ENCODE measurements at places on chromosomes 12 and 14. TPM values are rescaled to one million over a fixed set of nuclear protein-coding genes. Genes with fewer than 3 reads are reported as not detected.

GRCh38 chr12:69469854-69470188 lies 367 bp upstream of the FRS2 start:
- no peak for DNase-seq
- H3K36me3 ChIP-seq, result no peaks in the 10 kb centered on the region
- H3K4me1 ChIP-seq, result peaks cover 51% of the 10 kb centered on the region
- H3K27ac ChIP-seq, result peak overlapping the region; percentile 94
- peak overlapping the region; percentile 90 for H3K4me3 ChIP-seq

GRCh38 chr12:82838131-82838551 lies 151.4 kb downstream of the TMTC2 start:
- DNase-seq, result no peak
- H3K27ac ChIP-seq, result no peak overlapping the region
- H3K27me3 ChIP-seq, result no peaks in the 10 kb centered on the region
- no peaks in the 10 kb centered on the region for H3K4me1 ChIP-seq
- no peaks in the 10 kb centered on the region for H3K36me3 ChIP-seq

DNA sequence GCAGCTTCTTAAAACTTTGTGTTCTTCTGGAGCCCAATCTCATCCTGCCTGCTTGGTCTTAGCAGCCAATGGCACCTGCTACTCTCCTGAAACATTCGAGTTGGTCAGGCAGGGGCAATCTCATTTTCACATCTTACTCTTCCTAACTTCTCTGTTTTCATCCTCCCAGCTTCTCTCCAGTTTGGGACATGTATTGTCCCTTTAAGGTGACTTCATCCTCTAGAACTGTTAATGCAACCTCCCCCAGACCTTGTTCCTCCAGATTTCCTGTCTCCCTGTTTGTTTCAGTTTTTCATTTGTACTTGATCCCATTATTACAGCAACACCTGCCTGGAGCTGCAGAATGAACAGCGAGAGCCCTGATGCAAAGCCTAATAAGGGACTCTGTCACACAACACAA lies 31.3 kb downstream of the SERPINA11 start:
- no peak overlapping the region for H3K27ac ChIP-seq
- no peak for DNase-seq
- no peaks in the 10 kb centered on the region for H3K4me1 ChIP-seq
- no peaks in the 10 kb centered on the region for H3K27me3 ChIP-seq
- H3K4me3 ChIP-seq, result no peak overlapping the region
- H3K36me3 ChIP-seq, result no peaks in the 10 kb centered on the region

GRCh38 chr14:59890676-59891075 lies 20.1 kb upstream of the RTN1 start:
- no peak overlapping the region for H3K27ac ChIP-seq
- peaks cover 2% of the 10 kb centered on the region for H3K27me3 ChIP-seq
- H3K4me3 ChIP-seq, result no peak overlapping the region
- H3K36me3 ChIP-seq, result no peaks in the 10 kb centered on the region
- no peaks in the 10 kb centered on the region for H3K4me1 ChIP-seq

- no peaks in the 10 kb centered on the region for H3K27me3 ChIP-seq
- DNase-seq, result no peak
- H3K4me3 ChIP-seq, result peak overlapping the region; percentile 92
- peak overlapping the region; percentile 95 for H3K27ac ChIP-seq
- no peaks in the 10 kb centered on the region for H3K36me3 ChIP-seq
- H3K4me1 ChIP-seq, result peaks cover 71% of the 10 kb centered on the region
Measured at GRCh38 chr12:6955108-6956020, 4.2 kb downstream of the PTPN6 start.

DNA sequence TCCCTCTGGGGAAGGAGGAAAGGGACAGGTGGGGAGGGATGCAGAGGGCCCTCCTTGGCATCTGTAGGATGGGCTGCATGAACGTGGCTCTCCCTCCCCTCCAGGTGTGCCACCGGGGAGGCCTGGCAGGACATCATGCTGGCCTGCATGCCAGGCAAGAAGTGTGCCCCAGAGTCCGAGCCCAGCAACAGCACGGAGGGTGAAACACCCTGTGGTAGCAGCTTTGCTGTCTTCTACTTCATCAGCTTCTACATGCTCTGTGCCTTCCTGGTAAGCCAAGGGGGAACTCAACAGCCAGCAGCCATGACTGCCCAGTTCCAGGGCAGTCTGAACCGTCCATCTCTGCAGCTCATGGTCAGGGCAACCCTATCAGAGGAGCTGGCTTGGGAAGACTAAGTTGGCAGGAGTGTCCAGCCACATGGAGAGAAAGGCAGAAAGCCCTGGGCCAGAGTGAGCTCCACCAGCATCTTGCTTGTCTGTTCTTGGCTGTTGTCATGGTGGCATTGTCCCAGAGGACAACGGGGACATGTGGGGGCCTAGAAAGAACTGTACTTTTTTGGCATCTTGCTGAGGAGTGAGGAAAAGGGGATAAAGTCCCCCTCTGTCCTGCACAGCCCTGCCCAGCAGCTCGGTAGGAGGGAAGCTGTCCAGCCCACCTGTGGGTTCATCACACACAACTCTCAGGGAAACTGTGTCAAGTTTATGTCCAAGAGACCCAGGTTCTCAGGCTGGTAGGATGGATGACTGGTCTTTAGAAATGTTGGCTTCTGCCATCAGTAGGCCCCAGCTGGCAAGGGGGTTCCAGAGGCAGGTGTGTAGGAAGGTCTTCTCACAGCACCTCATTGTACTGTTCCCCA lies 129.8 kb upstream of the FKBP4 start:
- H3K27ac ChIP-seq, result no peak overlapping the region
- no peaks in the 10 kb centered on the region for H3K36me3 ChIP-seq
- H3K27me3 ChIP-seq, result no peaks in the 10 kb centered on the region
- H3K4me3 ChIP-seq, result no peak overlapping the region
- no peaks in the 10 kb centered on the region for H3K4me1 ChIP-seq

GRCh38 chr12:118135788-118136558 lies at the start of gene PEBP1:
TSS of gene PEBP1 (plus strand) at chr12:118136124. CDS start at chr12:118136210, 86 bp downstream.
- peak within 1 kb of the TSS; percentile 26 for H3K27ac ChIP-seq
- DNase-seq, result peak; percentile 91
- H3K4me1 ChIP-seq, result peaks cover 6% of the 10 kb centered on the region
- H3K4me3 ChIP-seq, result peak within 1 kb of the TSS; percentile 70
- no peaks in the 10 kb centered on the region for H3K27me3 ChIP-seq

- no peak overlapping the region for H3K27ac ChIP-seq
- H3K4me1 ChIP-seq, result no peaks in the 10 kb centered on the region
- H3K4me3 ChIP-seq, result no peak overlapping the region
- H3K36me3 ChIP-seq, result peaks cover 1% of the 10 kb centered on the region
Measured at GRCh38 chr14:100389497-100390104, 66.5 kb downstream of the SLC25A47 start.

- DNase-seq, result no peak
- H3K36me3 ChIP-seq, result no peaks in the 10 kb centered on the region
- H3K4me3 ChIP-seq, result no peak overlapping the region
- no peaks in the 10 kb centered on the region for H3K27me3 ChIP-seq
- H3K4me1 ChIP-seq, result no peaks in the 10 kb centered on the region
Measured at GRCh38 chr12:42695490-42695995, 106.0 kb upstream of the PRICKLE1 start.

- H3K27me3 ChIP-seq, result no peaks in the 10 kb centered on the region
- H3K27ac ChIP-seq, result peak overlapping the region; percentile 94
- peaks cover 39% of the 10 kb centered on the region for H3K4me1 ChIP-seq
- peak; percentile 52 for DNase-seq
- peak overlapping the region; percentile 93 for H3K4me3 ChIP-seq
Measured at GRCh38 chr12:14768823-14769405, 34.4 kb downstream of the WBP11 start.

DNA sequence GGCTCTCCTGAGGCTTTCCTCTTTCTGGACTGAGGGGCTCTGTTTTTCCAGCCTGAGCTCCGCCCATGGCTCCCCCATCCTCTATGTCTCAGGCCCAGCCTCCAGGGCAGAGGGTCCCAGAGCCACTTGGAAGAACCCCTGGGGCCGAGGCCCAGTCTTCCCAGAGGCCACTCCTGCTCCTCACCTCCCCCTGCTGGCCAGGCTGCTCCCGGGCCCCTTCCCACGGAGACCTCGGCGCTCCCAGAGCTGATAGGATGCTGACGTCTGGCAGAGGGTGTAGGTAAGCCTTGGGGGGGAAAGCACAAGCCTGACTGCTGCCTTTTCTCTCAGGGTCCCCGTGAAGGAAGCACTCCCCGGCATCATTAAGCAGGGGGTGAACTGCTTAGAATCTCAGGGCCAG lies 51.4 kb downstream of the ERH start:
- peaks cover 9% of the 10 kb centered on the region for H3K4me1 ChIP-seq
- H3K27me3 ChIP-seq, result no peaks in the 10 kb centered on the region
- no peak overlapping the region for H3K4me3 ChIP-seq

The CNTN1 gene
- not detected for total RNA-seq

The CPM gene
- 5.0 TPM for total RNA-seq

The CFAP54 gene
- 0.24 TPM for total RNA-seq

The MAP3K9 gene
- total RNA-seq, result 20.2 TPM
